Stimulated activated CD4-positive, alpha-beta T cell treated with anti-CD3 and anti-CD28 coated beads, Interleukin-4, amount 100 ng/mL, for 1 hour (primary cell): ENCODE measurements at places on chromosomes 5 and 9.

- no peak for DNase-seq
These were observed 40.8 kb upstream of the KCNV2 start for GRCh38 chr9:2676466-2676865.

DNA sequence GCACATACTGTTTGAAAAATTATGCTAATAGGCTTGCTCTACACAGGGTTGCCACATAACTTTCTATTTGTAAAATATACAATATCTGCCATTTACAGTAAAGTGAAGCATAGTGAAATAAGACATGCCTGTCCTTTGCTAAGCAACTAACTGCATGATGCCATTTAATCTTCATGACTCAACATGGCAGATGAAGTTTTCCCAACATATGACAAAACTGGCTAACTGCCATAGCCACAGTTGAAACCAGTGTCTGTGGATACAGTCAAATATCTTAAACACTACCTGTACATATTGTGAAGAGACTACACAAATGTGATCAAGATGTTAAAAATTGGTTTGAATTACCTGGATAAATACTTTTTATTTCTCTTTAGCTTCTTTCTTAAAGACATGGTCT, 3.1 kb upstream of the DMAC1 start:
- DNase-seq, result no peak

- DNase-seq, result no peak
These were observed 53.9 kb upstream of the TNFAIP8 start for GRCh38 chr5:119301906-119302305.

- DNase-seq, result no peak
These were observed 1.3 kb downstream of the STOM start for GRCh38 chr9:121368745-121369144.

GRCh38 chr9:35481347-35481975, 8.4 kb upstream of the RUSC2 start:
- no peak for DNase-seq
